Esophagus squamous epithelium (tissue), 5 donors: ENCODE measurements at places on chromosomes 11 and 22.

DNA sequence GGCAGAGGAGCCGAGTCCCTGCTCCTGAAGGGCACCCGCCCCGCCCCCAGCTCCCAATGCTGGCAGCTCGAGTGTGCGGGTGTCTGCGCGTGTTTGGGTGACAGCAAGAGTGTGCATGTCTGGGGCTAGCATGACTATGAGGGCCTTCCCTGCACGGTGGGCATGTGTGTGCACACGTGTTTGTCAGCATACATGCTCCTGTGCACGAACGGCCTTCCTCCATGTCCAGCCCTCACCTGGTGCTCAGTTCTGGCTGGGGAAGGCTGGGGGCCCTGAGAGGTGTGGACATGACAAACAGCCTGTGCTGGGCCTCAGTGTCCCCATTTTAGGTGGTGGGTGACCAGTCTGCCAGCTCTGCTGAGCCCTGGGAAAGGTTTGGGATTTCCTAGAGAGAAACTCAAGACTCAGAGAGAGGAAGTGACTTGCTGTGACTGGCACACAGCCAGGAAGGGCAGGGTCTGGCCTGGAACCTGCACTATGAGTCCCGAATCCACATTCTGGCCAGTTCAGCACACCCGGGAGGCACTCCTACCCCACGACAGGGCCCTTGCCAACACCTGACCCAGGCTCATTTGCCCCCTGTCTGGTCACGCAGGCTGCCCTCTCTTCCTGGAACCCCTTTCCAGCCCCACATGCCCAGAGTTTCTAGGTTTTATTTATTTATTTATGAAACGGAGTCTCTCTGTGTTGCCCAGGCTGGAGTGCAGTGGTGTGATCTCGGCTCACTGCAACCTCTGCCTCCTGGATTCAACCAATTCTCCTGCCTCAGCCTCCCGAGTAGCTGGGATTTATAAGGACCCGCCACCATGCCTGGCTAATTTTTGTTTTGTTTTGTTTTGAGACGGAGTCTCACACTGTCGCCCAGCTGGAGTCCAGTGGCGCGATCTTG lies 3.3 kb upstream of the SHISA8 start:
- DNase-seq: no peak

GRCh38 chr11:115477410-115477809 lies 26.8 kb downstream of the CADM1 start:
- no peak for DNase-seq

GRCh38 chr11:68011051-68011943 lies 1.2 kb downstream of the ALDH3B1 start:
- no peak for DNase-seq

DNA sequence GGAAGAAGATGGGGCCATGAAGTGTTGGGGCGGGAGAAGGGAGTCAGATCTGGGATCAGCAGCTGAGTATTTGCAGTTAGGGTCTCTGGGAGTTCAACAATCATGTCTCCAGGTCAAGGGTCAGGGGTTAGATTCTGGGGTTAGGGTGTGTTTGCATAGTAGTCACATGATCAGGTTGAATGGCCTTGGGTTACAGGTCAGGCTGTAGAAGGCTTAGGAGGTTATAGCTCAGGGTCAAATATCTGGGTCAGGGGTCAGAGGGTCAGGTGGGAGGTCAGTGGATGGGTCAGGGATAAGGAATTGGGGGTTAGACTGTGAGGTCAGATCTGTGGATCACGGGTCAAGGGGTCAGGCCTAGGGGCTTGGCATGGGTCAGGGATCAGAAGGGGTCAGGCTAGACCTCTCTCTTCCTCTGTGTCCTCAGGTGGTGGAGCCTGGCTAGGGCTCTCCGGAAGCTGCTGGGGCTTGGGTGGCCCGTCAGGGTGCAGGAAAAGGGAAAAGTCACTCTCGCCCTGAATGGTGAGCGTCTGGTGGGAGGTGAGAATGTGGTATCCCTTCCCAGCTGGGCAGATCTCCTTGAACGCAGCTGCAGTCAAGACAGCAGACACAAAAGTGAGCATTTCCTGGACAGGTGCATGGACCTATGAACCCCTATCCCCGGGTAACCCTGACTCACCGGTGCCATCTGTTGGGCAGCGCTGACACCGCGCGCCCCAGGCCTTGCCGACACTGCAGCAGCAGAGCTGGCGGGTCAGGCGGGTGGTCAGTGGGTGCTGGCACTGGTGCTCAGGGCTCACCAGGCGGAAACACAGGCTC lies 6.4 kb downstream of the LTBP3 start:
- no peak for DNase-seq

DNA sequence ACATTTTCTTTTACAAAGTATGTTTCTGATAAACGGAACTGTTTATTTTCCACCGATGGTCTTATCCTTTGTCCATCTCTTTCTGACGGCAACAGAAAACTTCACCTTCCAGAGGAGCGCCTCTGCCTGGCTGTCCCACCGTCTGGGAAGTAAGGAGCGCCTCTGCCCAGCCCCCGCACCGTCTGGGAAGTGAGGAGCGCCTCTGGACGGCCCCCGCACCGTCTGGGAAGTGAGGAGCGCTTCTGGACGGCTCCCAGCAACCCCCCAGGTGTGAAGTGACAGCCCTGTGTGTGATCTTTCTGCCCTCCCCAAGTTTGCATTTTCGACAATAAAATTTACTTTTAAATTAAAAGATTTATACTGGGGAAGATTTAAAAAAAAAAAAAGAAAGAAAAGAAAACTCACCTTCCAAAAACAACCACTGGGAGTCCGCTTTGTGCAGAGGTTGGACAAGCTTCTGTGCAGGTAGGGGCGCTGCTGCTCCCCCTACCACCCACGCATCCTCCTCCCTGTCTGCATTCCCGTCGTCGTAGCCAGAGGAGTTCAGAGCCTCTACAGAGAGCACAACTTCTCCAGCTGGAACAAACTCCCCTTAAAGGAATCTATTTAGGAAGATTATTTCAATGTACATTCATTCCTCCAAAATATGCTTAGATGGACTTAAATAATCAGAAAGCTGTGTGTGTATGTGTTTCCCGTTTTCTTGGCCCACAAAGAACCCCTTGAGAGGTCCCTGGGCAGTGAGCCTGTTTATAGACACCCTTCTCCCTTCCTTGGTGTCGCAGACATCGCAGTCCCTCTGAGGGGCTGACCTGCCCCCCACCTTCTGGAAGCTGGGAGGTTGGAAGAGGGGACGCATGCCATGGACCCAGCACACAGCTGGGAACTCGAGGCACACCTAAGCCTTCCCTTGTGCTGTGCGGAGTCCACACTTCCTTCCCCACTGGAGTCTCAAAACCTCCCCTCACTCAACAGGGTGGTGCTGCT lies 849 bp upstream of the APOBEC3B start:
- DNase-seq: no peak

DNA sequence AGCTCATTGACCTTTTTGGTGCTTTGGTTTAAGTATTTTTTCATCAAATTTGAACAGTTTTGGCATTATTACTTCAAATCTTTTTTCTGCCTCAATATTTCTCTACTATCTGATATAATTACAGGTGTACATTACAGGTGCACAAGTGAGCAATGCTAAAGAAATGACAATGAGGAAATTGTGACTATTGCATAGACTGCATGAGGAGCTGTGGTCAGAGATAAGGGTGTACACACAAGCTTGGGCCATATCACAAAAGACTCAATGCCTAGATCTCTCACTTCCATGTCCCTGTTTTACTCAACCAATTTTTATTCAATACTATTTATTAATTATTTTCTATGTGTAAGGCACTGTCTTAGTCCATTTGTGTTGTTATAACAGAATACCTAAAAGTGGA lies 251.0 kb upstream of the UBASH3B start:
- no peak for DNase-seq

DNA sequence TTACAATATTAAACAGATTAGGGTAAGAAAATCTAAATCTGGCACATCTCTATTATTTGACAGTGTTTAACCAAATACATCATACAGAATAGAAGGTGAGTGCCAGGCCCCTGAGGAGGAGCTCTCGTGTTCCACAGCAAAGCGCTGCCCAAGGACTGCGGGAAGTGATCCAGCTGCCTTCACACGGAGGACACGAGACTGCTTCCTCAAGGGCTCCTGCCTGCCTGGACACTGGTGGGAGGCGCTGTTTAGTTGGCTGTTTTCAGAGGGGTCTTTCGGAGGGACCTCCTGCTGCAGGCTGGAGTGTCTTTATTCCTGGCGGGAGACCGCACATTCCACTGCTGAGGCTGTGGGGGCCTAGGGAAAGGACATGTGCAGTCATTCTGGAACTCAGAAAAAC lies 71.1 kb downstream of the NCAPD3 start:
- DNase-seq: no peak

DNA sequence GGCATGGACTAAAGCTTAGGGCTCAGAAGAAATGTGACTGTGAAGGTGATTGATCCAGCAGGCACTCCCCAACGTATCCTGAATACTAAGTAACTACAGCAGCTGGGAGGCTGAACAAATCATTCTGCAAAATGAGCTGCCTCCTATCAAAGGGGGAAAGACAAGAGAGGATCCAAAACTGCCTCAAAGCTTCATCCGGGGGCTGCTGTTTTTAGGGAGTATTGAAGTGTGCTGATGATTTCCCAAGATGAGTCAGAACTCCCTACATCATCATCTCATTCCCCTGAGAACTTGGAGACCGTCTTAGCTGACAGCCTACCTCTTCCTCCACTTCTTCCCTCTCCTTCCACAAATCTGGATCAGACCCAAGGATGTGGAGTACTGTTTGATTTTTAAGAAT lies 108.4 kb upstream of the GRAMD1B start:
- DNase-seq: no peak

DNA sequence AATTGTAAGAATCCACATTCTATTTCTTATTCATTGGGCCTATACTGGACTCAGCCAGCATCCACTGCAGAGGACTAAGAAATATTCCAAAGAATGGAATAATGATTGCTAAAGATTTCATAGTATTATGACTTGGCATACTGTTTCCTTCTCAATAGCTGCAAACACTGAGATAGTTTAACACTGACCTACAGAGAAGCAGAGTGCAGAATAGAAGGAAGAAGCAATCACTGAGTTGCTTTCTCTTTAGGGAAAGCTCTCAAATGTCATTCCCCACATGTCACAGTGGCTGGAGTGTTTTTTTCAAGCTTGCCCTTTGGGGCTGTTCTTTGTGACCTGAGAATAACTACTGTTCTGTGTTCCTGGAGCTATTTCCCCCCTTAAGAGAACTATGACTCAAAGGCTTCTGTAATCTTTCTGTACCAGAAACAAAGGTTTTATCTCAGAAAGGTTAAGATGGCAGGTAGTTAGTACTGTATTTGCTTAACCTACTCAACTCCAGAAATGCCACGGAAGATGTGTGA lies 243.6 kb upstream of the LUZP2 start:
- no peak for DNase-seq

- DNase-seq: no peak
Observed at GRCh38 chr11:8962841-8963240, 1.4 kb downstream of the TMEM9B start.

- DNase-seq: peak; percentile 4
Observed at GRCh38 chr11:102047305-102047924, at the start of gene CFAP300. TSS of gene CFAP300 (plus strand) at chr11:102047437. CDS start at chr11:102047471, 34 bp downstream.

GRCh38 chr11:39810358-39810757 lies 1649.1 kb downstream of the LRRC4C start:
- no peak for DNase-seq

DNA sequence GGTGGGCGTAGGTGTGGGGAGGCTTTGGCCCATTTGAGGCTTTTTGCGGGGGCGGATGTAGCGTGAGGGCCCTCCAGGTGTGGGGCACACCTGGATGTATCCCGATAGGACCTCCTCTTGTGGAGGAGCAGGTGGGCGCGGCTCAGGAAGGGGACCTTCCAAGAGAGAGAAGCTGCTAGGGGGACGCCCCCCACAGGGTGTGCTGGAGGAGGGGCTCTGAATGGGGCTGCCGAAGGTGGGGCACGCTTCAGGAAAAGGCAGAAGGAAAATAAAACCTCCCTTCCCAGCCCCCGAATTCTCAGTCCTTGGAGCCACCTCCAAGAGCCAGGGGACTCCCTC lies 621 bp downstream of the SGSM1 start:
- DNase-seq: no peak

GRCh38 chr22:32634421-32634981 lies 159.9 kb downstream of the FBXO7 start:
- no peak for DNase-seq

DNA sequence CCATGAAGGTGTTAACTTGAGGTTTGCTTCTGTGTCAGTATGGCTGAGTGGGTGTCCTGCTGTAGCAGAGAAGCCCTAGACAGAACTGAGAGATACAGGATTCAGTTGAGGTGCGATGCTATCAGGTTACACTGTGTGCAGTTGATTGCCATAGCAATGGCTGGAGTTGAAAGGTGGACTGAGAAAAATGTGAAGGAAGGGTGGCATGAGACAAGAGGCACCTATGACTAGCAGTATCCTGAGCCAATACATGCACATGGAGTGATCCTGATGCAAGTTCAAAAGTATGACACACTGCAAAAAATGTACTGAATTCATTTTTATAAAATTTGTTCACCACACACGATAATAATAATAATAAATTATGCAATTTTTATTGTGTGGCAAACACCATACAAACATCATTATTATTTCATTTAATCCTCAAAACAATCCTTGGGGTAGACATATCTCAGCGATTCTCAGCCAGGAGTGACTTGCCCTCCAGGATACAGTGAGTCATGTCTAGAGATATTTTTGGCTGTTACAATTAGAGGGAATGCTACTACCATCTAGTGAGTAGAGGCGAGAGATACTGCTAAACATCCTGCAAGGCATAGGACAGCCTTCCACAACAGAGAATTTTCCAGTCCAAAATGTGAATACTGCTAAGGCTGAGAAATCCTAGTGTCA lies 3.9 kb upstream of the PIWIL4 start:
- DNase-seq: no peak

DNA sequence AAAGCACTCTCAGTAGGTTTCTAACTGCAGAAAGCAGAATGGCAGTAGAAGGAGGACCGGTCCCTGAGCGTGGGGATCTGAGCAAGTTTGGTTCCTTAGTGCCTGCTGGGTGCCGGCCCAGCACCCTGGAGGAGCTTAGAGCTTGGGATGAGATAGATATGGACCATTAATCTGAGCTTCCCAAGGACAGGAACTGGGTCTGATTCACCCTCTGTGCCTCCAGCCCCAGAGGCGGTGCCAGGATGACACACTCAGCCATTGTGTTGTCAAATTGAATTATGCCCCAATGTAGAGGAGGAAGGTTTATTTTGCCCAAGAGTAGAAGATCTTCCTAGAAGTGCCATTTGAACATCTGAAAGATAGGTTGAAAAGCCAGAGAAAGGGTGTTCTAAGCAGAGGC lies 4.3 kb downstream of the ZC3H7B start:
- DNase-seq: no peak

DNA sequence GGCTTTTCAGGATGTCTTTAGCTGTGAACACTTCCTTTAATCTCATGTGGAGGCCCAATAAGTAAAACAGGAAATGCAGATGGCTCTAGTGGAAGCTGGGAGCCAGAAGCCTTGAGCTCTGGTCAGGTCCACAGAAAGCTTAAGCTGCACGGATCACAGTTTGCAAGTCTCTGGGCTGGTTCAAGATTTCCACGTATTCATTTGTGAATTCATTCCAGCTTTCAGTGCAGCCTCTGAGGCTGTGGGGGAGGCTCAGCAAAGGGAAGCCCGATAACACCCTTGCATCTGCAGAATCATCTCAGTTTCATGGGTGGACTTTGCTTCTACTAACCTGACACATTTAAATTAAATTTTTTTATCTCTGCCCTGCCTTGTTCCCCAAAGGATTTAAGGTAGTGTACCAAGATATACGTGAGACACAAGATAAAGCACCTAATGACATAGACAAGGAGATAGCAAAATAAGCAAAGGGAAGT lies 65.6 kb downstream of the ISX start:
- no peak for DNase-seq
